ENCODE measurements at places on chromosomes 7 and 10.

GRCh38 chr7:147296986-147297385 is 1180.4 kb downstream of the CNTNAP2 start:
- no peak for DNase-seq

GRCh38 chr7:151157645-151158329 is 9.7 kb downstream of the GBX1 start:
- DNase-seq: no peak

DNA sequence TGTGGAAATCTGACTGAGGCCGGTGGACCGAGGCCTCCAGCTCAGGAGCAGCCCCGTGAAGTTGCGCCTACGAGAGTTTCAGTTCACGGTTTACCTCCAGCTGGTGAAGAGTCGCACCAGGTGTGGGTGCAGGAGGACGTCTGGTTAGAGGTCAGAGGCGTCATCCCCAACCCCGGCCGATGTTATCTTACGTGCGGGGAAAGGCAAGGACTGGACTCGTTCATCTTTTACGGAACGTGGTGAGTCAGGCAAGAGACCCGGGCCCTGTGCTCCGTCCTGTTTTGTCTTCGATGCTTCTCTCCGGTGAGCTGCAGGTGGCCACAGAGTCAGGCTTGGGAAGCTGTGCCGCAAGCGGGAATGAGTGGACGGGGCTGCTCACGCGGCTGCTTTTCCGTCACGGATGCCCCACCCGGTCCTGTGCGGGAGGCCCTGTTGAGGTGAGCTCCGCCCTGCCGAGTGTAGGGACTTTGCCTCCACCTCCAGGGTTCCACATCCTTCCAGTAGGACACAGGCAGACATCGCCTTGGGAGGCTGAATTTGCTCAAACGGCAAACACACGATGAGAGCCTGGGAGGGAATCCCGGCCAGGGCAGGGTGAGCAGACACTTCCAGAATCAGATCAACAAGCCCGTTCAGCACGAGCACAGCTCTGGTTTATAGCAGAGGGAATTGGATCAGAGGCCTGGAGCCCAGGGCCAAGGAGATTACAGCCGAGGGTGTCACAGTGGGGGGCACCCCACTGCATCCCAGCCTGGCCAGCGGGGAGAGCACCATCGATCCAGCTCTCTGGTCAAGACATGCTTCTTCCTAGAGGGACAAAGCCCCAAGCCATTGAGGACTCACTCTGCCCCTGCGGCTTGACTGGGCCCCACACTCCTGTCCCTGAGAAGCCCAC is 50.1 kb upstream of the INPP5A start:
- DNase-seq: no peak

- no peak for DNase-seq
These were observed 54.8 kb downstream of the CADPS2 start for GRCh38 chr7:122831436-122831835.

DNA sequence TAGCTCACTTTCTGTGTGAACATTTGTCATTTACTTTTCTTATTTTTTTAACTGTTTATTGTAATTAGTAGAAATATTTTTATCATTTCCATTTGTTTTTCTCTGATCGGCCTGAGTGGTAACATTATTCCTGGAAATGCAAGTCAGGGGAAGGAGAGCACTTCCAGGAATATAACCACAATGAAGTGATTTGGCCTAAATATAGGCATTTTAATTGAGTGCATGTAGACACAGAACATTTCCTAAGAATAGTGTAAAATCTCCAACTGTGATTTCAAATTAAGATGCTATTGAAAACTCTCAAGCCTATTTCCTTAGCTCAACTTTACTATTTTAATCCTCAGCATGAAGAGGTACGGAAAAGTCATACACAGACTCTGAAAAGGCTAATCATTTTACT is 86.5 kb upstream of the SKAP2 start:
- no peak for DNase-seq

DNA sequence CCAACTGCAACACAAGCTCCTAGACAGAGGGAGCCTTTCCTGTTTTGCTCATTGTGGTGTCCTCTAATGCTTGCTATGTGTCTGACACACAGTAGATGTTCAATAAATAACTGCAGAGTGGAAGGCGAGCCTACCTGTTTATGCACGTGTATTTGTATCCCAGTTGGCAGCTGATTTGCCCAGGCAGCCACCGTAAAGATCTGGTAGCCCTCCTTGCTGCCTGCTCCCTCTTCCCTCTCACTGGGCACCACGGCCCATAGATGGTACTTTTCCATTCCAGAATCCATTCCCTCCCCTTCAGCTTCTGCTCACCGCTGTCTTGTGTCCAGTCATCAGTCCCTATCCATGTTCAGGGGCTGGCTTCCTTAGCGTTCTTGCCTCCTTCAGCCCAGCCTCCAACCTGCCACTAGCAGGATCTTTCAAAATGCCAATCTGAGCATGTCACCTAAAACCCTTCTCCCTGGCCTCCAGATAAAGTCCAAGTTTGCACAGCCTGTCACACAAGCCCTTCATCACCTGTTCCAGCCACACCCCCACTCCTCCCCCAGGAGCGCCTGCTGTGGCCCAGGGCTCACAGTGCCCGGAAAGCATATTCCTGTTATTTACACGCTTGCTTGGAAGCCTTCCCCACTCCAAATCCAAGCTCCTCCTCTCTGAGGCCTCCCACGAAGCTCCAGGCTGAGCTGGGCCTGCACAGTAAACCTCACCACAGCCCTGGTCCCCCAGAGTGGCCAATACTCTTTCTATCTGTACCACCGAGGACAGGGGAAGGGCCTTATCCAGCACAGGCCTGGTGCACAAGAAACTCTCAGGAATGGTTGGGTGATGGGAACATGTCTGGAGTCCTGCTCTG is 21.0 kb downstream of the ZCCHC24 start:
- no peak for DNase-seq

DNA sequence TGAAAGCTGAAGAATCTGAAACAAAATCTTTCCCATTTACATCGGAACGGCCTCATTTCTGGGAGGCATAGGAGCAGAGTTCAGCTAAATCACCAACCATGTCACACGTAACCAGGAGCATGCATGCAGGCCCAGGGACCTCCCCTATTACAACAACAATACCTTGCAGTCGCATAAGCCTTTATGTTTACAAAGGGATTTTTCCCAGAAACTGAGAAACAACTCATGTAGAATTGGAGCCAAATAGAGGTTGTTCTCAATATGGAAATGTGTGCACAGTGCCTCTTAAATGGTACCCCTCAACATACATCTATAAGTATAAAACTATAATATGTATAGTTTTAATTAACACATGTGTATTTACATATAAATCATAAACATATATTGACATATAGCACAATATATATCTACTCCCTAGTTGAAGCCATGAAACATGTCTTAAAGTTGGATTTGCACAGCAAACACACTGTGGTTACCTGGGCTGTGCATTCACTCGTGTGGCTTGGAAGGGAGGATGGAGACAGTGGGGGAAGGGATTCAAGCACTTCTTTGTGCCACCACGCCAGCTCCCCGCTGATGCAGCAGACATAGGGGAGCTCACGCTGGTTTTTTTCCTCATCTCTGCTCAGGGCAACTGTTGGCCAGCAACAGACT is 35.0 kb upstream of the DGKI start:
- no peak for DNase-seq

DNA sequence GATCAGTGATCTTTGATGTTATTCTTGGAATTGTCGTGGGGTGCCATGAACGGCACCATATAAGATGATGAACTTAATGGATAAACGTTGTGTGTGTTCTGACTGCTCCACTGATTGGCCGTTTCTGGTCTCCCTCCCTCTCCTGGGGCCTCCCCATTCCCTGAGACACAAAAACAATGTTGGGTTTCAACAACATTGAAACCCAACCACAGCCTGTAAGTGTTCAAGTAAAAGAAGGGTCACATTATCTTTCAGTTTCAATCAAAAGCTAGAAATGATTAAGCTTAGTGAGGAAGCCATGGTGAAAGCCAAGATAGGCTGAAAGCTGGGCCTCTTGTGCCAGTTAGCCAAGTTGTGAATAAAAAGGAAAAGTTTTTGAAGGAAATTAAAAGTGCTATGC is 19.5 kb downstream of the EN2 start:
- no peak for DNase-seq

DNA sequence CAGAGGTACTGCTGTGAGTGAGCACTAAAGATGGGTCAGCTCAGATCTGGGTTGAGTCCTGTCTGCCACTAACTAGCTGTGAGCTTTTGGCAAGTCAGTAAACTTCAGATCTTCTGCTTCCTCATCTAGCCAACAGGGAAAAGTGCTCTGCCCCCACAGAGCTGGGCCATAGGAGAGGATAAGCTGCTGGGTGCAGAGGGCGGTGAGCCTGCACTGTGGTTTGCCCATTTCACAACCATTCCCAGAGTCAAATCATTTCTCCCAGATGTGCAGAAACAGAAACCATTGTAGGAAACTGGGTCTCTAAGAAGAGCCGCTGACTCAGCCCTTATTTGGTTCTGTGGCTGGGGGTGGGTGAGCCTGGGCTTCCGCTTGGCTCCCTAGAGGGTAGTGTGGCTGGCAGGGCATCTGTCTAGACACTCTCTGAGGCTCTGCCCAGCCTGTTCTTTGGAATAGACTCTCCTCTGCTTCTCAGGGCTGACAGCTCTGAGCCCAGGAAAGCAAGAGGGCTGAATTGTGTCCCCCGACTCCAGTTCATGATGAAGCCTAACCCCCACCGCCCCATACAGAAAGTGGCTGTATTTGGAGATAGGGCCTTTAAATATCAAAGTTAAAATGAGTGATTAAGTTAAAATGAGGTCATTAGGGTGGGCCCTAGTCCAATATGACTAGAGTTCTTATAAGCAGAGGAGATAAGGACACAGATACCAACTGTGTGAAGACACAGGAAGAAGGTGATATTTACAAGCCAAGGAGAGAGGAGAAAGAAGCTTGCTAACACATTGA is 29.5 kb upstream of the ARHGAP22 start:
- DNase-seq: no peak

DNA sequence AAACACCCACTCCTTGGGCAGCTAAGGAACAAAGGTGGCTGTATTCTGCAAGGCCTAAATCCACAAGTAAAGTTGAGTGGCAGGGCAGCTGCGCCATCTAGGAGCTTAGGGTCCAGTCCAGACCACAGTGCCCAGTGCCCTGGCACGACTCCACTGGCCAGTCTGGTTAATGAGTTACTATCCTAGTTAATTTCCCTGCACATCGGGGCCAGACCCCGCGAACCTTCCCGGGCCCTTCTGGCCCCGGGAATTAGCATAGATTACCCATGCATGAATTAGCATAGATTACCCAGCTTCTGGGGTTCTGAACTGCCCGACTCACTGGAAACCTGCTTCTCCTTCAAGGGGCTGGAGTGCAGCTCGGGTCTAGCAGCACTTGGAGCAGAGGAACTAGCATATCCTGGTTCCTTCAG is 3.2 kb upstream of the EMX2 start:
- no peak for DNase-seq

All from cerebellar cortex (tissue), 1 donor.